Keratinocyte (primary cell): ENCODE measurements at places on chromosomes 4 and X.

DNA sequence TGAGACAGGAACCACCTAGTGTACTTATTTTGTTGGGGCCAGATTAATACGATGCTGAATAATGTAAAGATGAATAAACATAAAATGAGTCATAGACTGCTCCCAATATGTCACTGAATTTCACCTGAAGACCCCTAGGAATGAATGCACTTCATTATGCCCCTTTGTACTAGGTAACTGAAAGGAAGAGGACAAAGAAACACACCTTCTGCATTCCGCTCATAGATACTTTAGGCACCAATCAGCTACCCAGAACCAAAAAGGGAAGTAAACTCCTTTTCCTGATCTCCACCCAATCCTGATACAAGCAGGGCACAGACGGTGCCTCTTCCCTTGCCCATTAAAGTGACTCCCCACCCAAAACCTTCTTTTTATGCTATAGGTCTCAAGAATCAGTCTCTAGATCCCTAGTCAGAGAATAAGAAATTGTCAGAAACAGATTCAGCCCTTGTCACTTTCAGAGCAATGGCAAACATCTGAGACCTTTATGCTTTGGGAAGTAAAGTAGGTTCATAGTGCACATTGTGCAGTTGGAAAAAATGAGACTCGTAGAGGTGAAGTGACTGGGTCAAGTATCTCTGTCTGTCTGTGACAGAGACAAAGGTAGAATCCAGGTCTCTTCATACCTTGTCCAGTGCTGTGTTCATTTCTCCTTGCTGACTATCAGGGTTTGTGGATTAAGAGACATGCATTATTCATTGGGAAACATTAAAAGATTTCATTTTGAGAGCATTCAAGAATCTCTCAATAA, 2.3 kb downstream of the GPR174 start:
- H3K27ac ChIP-seq: no peak overlapping the region
- H3K27me3 ChIP-seq: no peaks in the 10 kb centered on the region
- H3K4me3 ChIP-seq: no peak overlapping the region
- no peaks in the 10 kb centered on the region for H3K36me3 ChIP-seq
- no peak for DNase-seq

- H3K4me3 ChIP-seq: no peak overlapping the region
- no peaks in the 10 kb centered on the region for H3K27me3 ChIP-seq
- H3K27ac ChIP-seq: no peak overlapping the region
- H3K4me1 ChIP-seq: no peaks in the 10 kb centered on the region
- no peaks in the 10 kb centered on the region for H3K36me3 ChIP-seq
- DNase-seq: no peak
These were observed 35.2 kb upstream of the F9 start for GRCh38 chrX:139495324-139495723.

- H3K36me3 ChIP-seq: no peaks in the 10 kb centered on the region
- H3K27ac ChIP-seq: no peak overlapping the region
- no peaks in the 10 kb centered on the region for H3K4me1 ChIP-seq
- no peak overlapping the region for H3K4me3 ChIP-seq
- DNase-seq: no peak
These were observed 900.9 kb downstream of the RAB28 start for GRCh38 chr4:12583275-12583674.

GRCh38 chrX:24259544-24260240, 54.2 kb downstream of the SUPT20HL2 start:
- H3K36me3 ChIP-seq: no peaks in the 10 kb centered on the region
- H3K4me3 ChIP-seq: no peak overlapping the region
- H3K27ac ChIP-seq: no peak overlapping the region
- DNase-seq: no peak
- H3K27me3 ChIP-seq: no peaks in the 10 kb centered on the region

- DNase-seq: no peak
- H3K27ac ChIP-seq: no peak overlapping the region
- H3K27me3 ChIP-seq: no peaks in the 10 kb centered on the region
These were observed 100.5 kb upstream of the PCDH7 start for GRCh38 chr4:30619679-30620078.

GRCh38 chr4:97279391-97279790, 863.9 kb downstream of the STPG2 start:
- no peak for DNase-seq
- H3K36me3 ChIP-seq: no peaks in the 10 kb centered on the region
- H3K27me3 ChIP-seq: no peaks in the 10 kb centered on the region
- H3K4me1 ChIP-seq: no peaks in the 10 kb centered on the region
- no peak overlapping the region for H3K27ac ChIP-seq

GRCh38 chr4:10115797-10116568, 616 bp downstream of the WDR1 start:
- no peaks in the 10 kb centered on the region for H3K27me3 ChIP-seq
- no peak for DNase-seq
- H3K36me3 ChIP-seq: peaks cover 48% of the 10 kb centered on the region
- H3K4me1 ChIP-seq: peaks cover 30% of the 10 kb centered on the region
- peak overlapping the region; percentile 74 for H3K27ac ChIP-seq
- peak overlapping the region; percentile 72 for H3K4me3 ChIP-seq

DNA sequence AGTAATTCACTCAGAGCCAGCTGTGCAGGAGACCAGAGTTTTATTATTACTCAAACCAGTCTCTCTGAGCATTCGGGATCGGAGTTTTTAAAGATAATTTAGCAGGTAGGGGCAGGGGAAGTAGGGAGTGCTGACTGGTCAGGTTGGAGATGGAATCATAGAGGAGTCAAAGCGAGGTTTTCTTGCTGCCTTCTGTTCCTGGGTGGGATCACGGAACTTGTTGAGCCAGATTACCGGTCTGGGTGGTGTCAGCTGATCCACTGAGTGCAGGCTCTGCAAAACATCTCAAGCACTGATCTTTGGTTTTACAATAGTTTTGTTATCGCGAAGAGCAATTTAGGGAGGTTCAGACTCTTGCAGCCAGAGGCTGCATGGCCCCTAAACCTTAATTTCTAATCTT, 63.6 kb downstream of the TRIM2 start:
- no peaks in the 10 kb centered on the region for H3K4me1 ChIP-seq
- H3K27ac ChIP-seq: no peak overlapping the region
- H3K36me3 ChIP-seq: no peaks in the 10 kb centered on the region
- DNase-seq: no peak
- H3K4me3 ChIP-seq: no peak overlapping the region

- no peak overlapping the region for H3K4me3 ChIP-seq
- no peaks in the 10 kb centered on the region for H3K27me3 ChIP-seq
- no peak for DNase-seq
- H3K4me1 ChIP-seq: no peaks in the 10 kb centered on the region
- no peaks in the 10 kb centered on the region for H3K36me3 ChIP-seq
- H3K27ac ChIP-seq: no peak overlapping the region
These were observed 26.7 kb downstream of the NR3C2 start for GRCh38 chr4:148415500-148415899.

DNA sequence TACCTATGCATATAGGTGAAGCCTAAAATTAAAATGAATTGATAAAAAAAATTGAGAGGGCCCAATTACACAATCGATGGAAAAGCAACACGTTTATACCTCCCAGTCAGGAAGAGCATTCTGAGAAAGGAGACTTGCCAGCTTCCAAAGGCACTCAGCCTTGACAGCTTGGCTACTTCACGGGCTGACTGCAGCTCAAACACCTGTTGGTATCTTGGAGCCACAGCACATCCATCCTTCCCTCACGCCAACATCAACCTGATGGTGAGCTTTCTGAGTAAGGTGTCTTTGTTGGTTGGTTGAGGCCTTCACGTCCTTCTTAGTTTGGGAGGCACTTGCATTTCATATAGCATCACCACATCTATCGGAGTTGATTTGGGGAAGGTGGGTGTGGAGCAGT, 598.9 kb upstream of the DIPK2B start:
- peak overlapping the region; percentile 33 for H3K27ac ChIP-seq
- H3K4me1 ChIP-seq: peaks cover 45% of the 10 kb centered on the region
- peaks cover 4% of the 10 kb centered on the region for H3K27me3 ChIP-seq
- H3K4me3 ChIP-seq: peak overlapping the region; percentile 52
- H3K36me3 ChIP-seq: peaks cover 2% of the 10 kb centered on the region

DNA sequence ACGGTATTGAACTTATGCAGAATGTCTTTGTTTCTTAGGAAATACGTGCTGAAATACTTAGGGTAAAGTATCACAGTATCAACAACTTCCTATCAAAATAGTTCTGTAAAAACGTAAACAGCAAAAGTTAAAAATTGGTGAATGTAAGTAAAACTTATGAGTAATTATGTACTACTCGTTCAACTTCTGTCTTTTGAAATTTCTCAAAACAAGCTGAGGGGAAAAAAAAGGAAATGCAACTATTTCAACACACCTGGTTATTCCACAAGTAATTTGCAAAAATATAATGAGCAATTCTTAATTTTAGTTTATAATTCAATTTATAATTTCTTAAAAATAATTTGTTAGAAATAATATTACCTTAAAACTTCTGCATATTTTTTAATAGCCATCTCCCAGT, 8.3 kb downstream of the PPID start:
- peaks cover 35% of the 10 kb centered on the region for H3K36me3 ChIP-seq
- no peaks in the 10 kb centered on the region for H3K27me3 ChIP-seq
- H3K4me3 ChIP-seq: no peak overlapping the region
- no peak overlapping the region for H3K27ac ChIP-seq

DNA sequence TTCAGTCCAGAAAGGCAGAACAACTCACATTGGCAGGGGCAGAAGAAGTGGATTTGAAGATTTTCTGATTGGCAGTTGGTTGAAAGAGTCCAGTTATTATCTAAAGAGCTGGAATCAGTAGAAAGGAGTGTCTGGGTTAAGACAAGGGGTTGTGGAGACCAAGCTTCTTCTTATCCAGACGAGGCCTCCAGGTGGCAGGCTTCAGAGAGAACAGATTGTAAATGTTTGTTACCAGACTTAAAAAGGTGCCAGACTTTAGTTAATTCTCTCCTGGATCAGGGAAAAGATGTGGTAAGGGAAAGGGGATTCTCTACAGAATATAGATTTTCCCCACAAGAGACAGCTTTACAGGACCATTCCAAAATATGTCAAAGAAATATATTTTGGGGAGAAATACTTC, 36.7 kb upstream of the TLR3 start:
- no peak overlapping the region for H3K27ac ChIP-seq
- H3K4me3 ChIP-seq: no peak overlapping the region
- no peaks in the 10 kb centered on the region for H3K36me3 ChIP-seq
- no peaks in the 10 kb centered on the region for H3K4me1 ChIP-seq
- DNase-seq: no peak
- peaks cover 9% of the 10 kb centered on the region for H3K27me3 ChIP-seq

- DNase-seq: no peak
- H3K27me3 ChIP-seq: no peaks in the 10 kb centered on the region
- peaks cover 21% of the 10 kb centered on the region for H3K4me1 ChIP-seq
- H3K36me3 ChIP-seq: peaks cover 3% of the 10 kb centered on the region
- H3K27ac ChIP-seq: peak within 1 kb of the TSS; percentile 90
- H3K4me3 ChIP-seq: peak within 1 kb of the TSS; percentile 97
These were observed at the start of gene TMEM165 for GRCh38 chr4:55395529-55396307. TMEM165 (plus strand) TSS chr4:55395957; CDS start chr4:55396190, 233 bp downstream.

- no peaks in the 10 kb centered on the region for H3K27me3 ChIP-seq
- H3K36me3 ChIP-seq: no peaks in the 10 kb centered on the region
- no peak for DNase-seq
- H3K4me1 ChIP-seq: peaks cover 4% of the 10 kb centered on the region
These were observed 10.6 kb upstream of the INTS6L start for GRCh38 chrX:135509885-135510284.

GRCh38 chrX:13703589-13703988, 14.7 kb downstream of the RAB9A start:
- H3K4me1 ChIP-seq: peaks cover 22% of the 10 kb centered on the region
- no peak overlapping the region for H3K27ac ChIP-seq
- H3K4me3 ChIP-seq: no peak overlapping the region
- peaks cover 5% of the 10 kb centered on the region for H3K36me3 ChIP-seq
- H3K27me3 ChIP-seq: no peaks in the 10 kb centered on the region
- no peak for DNase-seq

GRCh38 chr4:140829825-140830224, 73.6 kb upstream of the TBC1D9 start:
- no peak overlapping the region for H3K4me3 ChIP-seq
- peaks cover 3% of the 10 kb centered on the region for H3K27me3 ChIP-seq
- H3K27ac ChIP-seq: no peak overlapping the region

DNA sequence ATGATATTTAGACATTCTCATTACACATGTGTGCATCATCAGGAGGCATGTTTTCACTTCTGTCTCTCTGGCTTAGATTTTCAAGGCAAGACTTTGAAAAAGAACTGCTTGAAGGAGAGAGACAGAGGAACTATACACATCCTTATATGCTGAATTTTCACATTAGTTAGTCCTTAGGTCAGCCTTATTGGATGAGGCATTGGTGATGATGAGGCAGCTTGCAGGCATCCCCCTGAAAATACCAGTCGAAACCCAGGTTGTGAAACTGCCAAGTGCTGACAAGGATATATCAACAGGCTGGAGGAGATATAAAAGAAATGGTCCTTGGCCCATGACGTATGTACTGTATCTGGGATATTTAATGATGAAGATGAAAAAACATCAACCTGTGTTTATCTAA, 297.2 kb upstream of the AADAT start:
- no peak overlapping the region for H3K4me3 ChIP-seq
- no peak overlapping the region for H3K27ac ChIP-seq
- H3K36me3 ChIP-seq: no peaks in the 10 kb centered on the region
- peaks cover 7% of the 10 kb centered on the region for H3K4me1 ChIP-seq
- no peak for DNase-seq
- H3K27me3 ChIP-seq: no peaks in the 10 kb centered on the region

DNA sequence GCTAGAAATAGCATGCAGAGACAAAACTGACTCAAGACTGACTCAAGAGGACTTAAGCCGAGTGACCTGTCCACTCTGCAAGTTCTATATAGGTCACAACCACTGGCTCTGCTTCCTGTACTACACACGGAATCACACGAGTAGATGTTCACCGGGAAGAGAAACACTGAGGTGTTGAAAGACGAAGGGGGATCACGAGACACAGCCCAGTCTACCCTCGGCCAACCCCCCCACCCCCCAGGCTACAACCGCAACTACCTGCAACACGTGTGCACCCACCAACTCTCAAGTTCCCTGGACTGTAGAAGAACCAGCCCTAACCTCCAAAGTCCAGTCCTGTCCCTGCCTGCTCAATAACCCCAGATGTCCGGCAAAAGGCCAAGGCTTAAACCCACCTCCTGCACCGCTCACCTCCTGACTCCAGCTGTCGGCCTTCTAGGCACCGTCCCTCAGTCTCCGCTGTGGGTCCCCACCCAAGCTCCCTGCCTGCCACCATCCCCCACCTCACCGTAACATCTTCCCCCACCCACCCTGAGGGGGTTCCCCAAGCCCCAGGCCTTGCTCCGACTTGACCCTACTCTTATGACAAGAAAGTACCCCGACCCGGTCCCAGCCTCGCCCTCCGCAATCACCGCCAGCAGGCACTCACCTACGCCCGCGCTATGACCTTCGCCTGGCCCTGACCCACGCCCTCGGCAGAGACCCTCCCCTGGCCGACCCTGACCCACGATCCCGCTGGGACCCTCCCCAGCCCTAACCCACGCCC, 739 bp downstream of the GAK start:
- no peak for DNase-seq
- peaks cover 21% of the 10 kb centered on the region for H3K4me1 ChIP-seq
- peak overlapping the region; percentile 87 for H3K27ac ChIP-seq
- H3K36me3 ChIP-seq: no peaks in the 10 kb centered on the region
- H3K27me3 ChIP-seq: no peaks in the 10 kb centered on the region
